ENCODE measurements at places on chromosomes 7 and 10.

DNA sequence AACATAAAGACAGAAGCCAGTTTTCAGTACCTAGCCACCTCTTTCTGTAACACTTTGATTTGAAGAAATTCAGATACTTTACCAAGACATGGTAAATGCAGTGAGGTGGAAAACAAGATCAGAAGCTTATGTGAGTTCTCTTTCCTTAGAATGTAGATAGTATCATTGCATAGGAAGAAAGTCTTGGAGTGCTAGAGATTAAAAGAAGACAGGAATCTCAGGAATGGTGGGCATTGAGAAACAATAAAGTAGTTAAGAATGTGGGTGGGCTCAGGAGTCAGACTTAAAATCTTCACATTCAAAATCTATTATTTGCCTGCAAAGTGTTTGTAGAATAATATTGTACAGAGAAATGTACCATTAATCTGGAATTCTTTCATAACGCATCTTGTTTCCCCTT, 58.9 kb downstream of the POLL start:
- DNase-seq = no peak

DNA sequence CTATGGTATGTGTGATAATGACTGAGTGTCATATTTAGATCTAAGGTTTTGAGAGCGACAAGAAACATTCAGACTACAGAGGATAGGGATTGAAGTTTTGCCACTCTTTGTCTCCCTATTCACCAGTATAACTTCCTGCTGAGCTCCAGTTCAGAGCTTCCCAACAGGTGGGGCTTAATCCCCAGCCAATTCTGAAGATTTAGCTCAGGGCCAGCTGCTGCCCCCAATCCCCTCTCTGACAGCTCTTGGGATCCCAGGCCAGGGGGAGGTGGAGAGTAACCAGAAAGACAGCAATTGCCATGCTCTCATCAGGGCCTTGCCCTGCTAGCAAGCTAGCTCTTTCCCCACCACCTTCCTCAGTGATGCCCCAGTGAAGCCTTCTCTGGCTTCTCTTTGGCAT, 57.8 kb downstream of the TRIL start:
- DNase-seq = no peak

GRCh38 chr10:71252220-71252619, 39.9 kb downstream of the UNC5B start:
- DNase-seq = no peak

GRCh38 chr7:18724318-18724717, 228.8 kb downstream of the HDAC9 start:
- DNase-seq = no peak

DNA sequence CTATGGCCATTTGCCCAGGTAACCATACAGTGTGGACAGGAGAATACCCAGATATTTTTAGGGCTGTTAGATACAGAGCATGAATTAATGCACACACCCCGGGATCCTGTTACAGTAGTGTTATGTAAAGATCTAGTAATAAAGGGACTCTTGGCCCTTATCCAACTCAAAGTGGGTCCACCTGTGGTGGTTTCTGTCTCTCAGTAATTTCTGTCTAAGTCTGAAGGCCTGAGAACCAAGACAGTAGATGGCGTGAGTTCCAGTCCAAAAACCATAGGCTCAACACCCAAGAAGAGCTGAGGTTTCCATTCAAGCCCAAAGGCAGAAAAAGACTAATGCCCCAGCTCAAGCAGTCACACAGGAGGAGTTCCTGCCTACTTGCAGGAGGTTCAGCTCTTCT, 277.7 kb downstream of the ZEB1 start:
- no peak for DNase-seq

GRCh38 chr10:4141471-4141870, 356.5 kb upstream of the KLF6 start:
- no peak for DNase-seq

DNA sequence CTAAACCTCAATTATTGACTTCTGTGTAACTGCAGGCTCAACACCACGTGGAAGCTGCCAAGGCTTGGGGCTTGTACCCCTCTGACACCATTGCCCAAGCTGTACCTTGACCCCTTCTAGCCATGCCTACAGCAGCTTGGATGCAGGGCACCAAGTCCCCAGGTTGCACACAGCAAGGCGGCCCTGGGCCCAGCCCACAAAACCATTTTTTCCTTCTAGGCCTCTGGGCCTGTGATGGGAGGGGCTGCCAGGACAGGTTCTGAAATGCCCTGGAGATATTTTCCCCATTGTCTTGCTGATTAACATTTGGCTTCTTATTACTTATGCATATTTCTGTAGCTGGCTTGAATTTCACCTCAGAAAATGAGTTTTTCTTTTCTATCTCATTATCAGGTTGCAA, 610.0 kb upstream of the LRRN3 start:
- DNase-seq = no peak

DNA sequence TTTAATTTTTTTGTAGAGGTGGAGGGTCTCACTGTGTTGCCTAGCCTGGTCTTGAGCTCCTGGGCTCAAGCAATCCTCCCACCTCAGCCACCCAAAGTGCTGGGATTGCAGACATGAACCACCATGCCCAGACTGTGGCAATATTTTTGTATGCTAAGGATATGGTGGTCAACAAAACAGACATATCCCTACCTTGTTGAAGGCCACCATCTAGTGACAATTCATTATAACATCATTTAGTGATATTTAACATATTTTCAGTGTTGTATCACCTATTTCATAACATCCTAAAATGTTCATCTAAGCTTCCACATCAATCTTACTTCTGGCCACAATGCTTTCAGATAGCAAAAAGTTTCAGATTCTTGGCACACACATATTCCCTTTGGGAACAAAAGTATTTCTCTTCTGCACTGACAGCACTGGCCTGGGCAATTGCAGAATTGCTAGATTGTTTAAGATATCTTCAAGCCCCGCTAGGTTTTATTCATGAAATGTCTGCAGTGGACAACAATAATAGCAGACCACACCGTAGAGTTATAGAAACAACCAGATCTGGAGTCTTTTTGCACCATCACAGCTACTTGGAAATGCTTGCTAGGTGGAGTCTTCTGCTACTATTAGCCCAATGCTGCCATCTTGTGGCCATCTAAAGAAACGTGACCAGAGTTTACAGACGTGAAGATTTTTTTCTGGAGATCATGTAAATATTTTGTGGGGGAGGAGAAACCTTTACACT, 58.4 kb downstream of the DNAJC12 start:
- DNase-seq = no peak

DNA sequence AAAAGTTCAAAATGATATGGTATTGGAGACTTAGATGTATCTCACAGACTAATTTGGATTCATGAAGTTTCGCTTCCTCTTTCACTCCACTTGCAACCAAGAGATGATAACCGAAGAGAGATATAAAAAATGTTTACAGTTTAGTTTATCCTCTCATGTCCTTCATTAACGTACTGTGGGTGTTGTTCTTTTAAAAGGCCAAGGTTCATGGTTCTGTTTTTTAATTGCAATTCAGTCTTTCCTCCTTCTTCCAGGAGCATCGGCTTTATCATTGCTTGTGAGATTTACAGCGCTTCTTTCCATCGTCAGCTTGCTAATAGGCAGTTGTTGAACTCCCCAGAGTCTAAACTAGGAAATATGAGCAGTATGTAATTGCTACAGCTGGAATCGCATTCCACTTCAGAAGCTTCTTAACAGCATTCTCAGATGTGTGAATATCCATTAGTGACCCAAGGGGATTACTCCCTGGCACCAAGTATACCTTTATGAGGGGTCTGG, 75.9 kb upstream of the HGF start:
- DNase-seq = no peak

- no peak for DNase-seq
These were observed 9.9 kb downstream of the NYAP1 start for GRCh38 chr7:100493476-100494264.

- no peak for DNase-seq
These were observed 111.2 kb downstream of the SPAG6 start for GRCh38 chr10:22456486-22456885.

DNA sequence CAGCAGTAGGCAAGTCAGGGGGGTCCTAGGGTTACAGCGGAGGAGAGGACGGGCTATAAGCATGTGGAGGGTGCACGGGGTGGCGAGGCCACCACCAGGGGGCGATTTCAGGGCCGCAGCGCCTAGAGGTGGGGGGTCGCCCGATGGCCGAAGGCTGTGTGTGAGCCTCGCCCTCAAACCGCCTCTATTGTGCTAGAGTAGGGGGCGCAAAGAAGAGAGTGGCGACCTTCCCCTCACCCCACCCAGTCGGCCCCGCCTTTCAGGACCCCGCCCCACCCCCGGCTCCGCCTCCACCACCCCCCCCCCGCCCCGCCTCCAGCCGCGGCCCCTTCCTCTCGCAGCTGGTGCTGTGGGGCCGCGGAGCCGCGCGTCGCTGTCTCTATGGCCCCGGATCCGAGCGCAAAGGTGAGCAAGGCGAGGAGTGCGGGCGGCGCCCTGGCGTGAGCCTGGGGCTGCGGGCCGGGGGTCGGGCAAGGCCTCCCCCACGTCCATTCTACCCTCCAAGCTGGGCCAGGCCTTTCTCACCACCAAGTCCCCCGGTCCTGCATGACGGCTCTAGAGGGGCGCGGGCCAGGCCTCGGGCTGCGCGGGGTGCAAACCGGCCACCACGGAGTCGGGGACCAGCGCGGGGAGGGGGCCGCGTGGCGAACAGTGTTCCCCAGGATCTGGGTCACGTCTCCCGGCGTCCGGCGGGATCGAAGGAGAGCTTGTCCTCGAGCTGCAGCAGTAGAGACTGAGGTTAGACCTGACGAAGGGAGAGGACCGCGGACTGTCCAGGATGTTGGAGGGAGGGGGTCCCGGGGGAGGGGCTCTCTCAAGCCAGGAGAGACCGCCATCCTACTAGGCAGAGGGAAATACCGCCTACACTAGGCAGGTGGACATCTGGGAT, at the start of gene SEMA4G:
Gene SEMA4G (plus strand): TSS at position 318 of the 889 bp plus-strand sequence. CDS start 3,409 bp downstream, outside the sequence.
- no peak for DNase-seq

GRCh38 chr7:5375925-5376324, 47.7 kb downstream of the TNRC18 start:
- no peak for DNase-seq

GRCh38 chr7:47552621-47553020, 29.3 kb downstream of the TNS3 start:
- no peak for DNase-seq

GRCh38 chr10:36181426-36182178, 539.5 kb upstream of the FZD8 start:
- no peak for DNase-seq

DNA sequence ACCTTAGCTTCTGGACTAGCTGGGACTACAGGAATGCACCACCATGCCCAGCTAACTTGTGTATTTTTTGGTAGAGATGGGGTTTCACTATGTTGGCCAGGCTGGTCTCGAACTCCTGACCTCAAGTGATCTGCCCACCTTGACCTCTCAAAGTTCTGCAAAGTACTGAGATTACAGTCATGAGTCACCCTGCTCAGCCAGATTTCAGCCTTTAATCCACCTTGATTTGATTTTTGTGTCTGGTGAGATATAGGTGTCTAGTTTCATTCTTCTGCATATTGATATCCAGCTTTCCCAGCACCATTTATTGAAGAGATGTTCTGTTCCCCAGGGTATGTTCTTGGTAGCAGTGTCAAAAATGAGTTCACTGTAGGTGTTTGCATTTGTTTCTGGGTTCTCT, 20.1 kb upstream of the CYP3A7 start:
- DNase-seq = no peak

- DNase-seq = no peak
These were observed 189.7 kb downstream of the PTPRN2 start for GRCh38 chr7:158397885-158398284.

GRCh38 chr10:104103956-104104355, 18.0 kb upstream of the SFR1 start:
- no peak for DNase-seq

DNA sequence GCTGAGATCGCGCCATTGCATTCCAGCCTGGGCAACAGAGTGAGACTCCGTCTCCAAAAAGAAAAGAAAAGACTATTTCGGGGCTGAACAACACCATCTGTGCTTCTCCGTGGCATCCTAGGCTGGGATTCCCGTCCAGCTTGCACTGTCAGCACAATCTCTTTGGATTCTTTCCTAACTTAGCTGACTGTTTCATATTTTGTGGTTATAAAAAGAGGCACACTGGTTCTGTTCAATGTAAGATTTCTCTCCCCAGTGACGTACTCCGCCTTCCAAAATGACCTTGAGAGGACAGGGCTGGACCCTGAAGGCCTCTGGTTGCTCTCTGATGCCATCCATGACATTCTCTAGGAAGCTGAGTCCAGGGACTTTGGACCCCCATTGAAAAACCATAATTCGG, 8.8 kb downstream of the ZNHIT1 start:
- DNase-seq = no peak

GRCh38 chr7:134024739-134025138, 102.4 kb upstream of the LRGUK start:
- no peak for DNase-seq

GRCh38 chr10:16459423-16459939, 22.7 kb downstream of the PTER start:
- DNase-seq = no peak

DNA sequence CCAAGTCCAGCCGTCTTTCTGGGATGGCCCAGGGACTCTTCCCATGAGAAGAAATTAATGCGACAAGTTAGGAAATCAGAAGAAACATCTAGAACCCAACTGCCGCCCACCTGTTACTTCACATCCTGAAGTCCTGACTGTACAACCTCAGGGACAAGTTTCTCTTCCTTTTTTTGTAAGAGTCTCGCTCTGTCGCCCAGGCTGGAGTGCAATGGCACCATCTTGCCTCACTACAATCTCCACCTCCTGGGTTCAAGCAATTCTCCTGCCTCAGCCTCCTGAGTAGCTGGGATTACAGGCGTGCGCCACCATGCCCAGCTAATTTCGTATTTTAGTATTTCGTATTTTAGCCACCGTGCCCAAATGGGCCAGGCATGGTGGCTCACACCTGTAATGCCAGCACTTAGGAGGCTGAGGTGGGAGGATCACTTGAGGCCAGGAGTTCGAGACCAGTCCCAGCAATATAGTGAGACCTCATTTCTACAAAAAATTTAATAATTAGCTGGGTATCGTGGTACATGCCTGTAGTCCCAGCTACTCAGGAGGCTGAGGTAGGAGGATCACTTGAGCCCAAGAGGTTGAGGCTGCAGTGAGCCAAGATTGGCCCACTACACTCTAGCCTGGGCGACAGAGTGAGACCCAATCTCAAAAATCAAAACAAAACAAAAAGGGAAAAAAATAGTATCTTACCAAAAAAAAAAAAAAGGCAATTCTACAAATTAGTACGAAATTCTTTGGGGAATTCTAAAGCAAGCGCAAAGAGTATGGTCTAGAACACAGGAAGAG, 20.8 kb downstream of the LAT2 start:
- no peak for DNase-seq

DNA sequence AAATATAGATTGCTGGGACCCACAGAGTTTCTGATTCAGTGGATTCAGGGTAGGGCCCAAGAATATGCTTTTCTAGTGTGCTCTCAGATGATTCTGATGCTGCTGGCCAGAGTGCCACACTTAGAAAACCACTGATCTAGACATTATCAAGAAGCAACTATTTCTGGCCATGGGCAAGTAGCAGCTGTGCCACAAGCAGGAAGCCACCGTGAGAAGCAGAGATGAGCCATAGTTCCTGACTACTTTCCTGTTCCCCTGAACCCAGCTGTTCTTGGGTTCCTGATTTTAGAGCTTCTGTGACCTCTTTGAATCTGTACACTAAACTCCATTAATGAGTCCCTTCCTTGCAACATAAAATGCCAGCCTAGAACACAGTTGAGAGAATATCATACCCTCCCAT, 38.1 kb upstream of the PIK3AP1 start:
- no peak for DNase-seq
